LHCN-M2 (cell line): ENCODE measurements at places on chromosomes 1 and 21. TPM values are rescaled to one million over a fixed set of nuclear protein-coding genes. Genes with fewer than 3 reads are reported as not detected.

- no peak for DNase-seq
Observed at GRCh38 chr1:73722055-73722454, 475.9 kb downstream of the LRRIQ3 start.

DNA sequence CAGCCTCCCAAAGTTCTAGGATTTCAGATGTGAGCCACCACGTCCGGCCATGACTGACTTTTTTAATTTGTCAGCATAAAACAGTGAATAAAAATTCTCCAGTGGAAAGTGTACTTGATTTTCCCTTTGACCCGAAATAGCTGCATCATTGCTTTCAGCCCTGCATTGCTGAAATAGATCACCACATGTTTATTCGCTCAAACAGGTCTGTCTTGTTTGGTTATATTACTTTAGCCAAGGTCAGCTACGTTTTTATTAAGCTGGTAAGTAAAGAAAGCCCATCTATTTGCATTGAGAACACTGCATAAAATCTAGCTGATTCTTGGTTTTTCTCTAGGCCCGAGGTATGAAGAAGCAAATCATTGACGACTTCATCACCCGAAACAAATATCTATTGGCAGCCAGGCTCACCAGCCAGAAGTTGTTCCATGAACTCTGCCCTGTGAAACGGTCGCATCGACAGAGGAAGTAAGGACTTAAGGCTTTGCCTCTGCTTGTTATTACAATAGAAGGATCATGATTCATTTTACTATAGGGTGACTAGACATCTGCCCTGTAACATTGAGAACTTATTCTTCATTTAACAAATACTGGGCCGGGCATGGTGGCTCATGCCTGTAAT lies 25.6 kb downstream of the AGMAT start:
- no peak for DNase-seq

GRCh38 chr1:216632980-216633379 lies 90.2 kb downstream of the ESRRG start:
- no peak for DNase-seq

GRCh38 chr21:35940074-35940927 lies 120.0 kb downstream of the SETD4 start:
- DNase-seq: peak; percentile 74

The SEMA4A gene
- total RNA-seq: 0.40 and 0.64 TPM in 2 replicates
